IMR-90 (cell line): ENCODE measurements at places on chromosomes 1 and 21. TPM values are rescaled to one million over a fixed set of nuclear protein-coding genes. Genes with fewer than 3 reads are reported as not detected.

The LCE1F gene
- total RNA-seq: not detected in 2 replicates

The MYCL gene
- 0.56 and 0.72 TPM in 2 replicates for total RNA-seq

The ACKR1 gene
- total RNA-seq: not detected in 2 replicates

The RAB3B gene
- total RNA-seq: 78.5 and 91.9 TPM in 2 replicates

The NFIA gene
- total RNA-seq: 2.2 TPM in 2 replicates

The FCRL1 gene
- total RNA-seq: not detected in 2 replicates

The CBR3 gene
- 12.8 and 13.4 TPM in 2 replicates for total RNA-seq

The SZT2 gene
- total RNA-seq: 9.5 and 9.7 TPM in 2 replicates

The SLC39A1 gene
- total RNA-seq: 94.7 and 97.7 TPM in 2 replicates

The TTC24 gene
- total RNA-seq: not detected in 2 replicates

The PTPRC gene
- total RNA-seq: not detected in 2 replicates

The ETV3L gene
- total RNA-seq: not detected in 2 replicates

The SH2D5 gene
- total RNA-seq: 6.7 and 7.2 TPM in 2 replicates

The SMIM1 gene
- 0.90 and 1.9 TPM in 2 replicates for total RNA-seq

The IRF6 gene
- 1.9 and 2.9 TPM in 2 replicates for total RNA-seq

The LMOD1 gene
- 44.4 and 53.2 TPM in 2 replicates for total RNA-seq

The SPATA45 gene
- total RNA-seq: not detected in 2 replicates

The OR2L13 gene
- total RNA-seq: not detected in 2 replicates

The MFAP2 gene
- 2.5 and 3.9 TPM in 2 replicates for total RNA-seq

The IGSF9 gene
- total RNA-seq: not detected in 2 replicates

The PROK1 gene
- total RNA-seq: not detected in 2 replicates
